Neural cell (in vitro differentiated cells): ENCODE measurements at places on chromosomes 6 and 20. TPM values are rescaled to one million over a fixed set of nuclear protein-coding genes. Genes with fewer than 3 reads are reported as not detected.

The RAB5IF gene
- 187 and 205 TPM in 2 replicates for polyA plus RNA-seq

The PNLDC1 gene
- not detected in 2 replicates for polyA plus RNA-seq

The BMP6 gene
- polyA plus RNA-seq: 1.8 and 2.4 TPM in 2 replicates

The VGLL2 gene
- polyA plus RNA-seq: not detected in 2 replicates

The ESR1 gene
- polyA plus RNA-seq: 0.14 TPM in 1 of 2 replicates, not detected in the other

The IMPG1 gene
- polyA plus RNA-seq: not detected in 2 replicates

The ADGB gene
- not detected in 2 replicates for polyA plus RNA-seq

The TP53TG5 gene
- not detected in 2 replicates for polyA plus RNA-seq

The TNXB gene
- 3.3 and 3.6 TPM in 2 replicates for polyA plus RNA-seq

The SAMD5 gene
- polyA plus RNA-seq: 14.1 and 14.5 TPM in 2 replicates

The HFE gene
- polyA plus RNA-seq: not detected in 2 replicates

The ADAM33 gene
- not detected in 2 replicates for polyA plus RNA-seq

The PRR18 gene
- not detected in 2 replicates for polyA plus RNA-seq

The TMEM244 gene
- not detected in 2 replicates for polyA plus RNA-seq

The TFAP2D gene
- polyA plus RNA-seq: not detected in 2 replicates

The LINC00237 gene
- polyA plus RNA-seq: not detected in 2 replicates

The SPDEF gene
- polyA plus RNA-seq: 0.24 and 0.36 TPM in 2 replicates

The GFOD1 gene
- polyA plus RNA-seq: 7.0 and 8.2 TPM in 2 replicates

The ACSS1 gene
- 0.14 TPM in 1 of 2 replicates, not detected in the other for polyA plus RNA-seq

The PPP1R16B gene
- polyA plus RNA-seq: 1.9 and 2.2 TPM in 2 replicates

The CAGE1 gene
- polyA plus RNA-seq: not detected in 2 replicates

The PRPF6 gene
- 91.9 and 94.4 TPM in 2 replicates for polyA plus RNA-seq
